Frontal cortex (tissue), 4 donors: ENCODE measurements at places on chromosomes 5 and 9. TPM values are rescaled to one million over a fixed set of nuclear protein-coding genes. Genes with fewer than 3 reads are reported as not detected.

GRCh38 chr5:123805300-123805699 is 293.3 kb downstream of the CSNK1G3 start:
- DNase-seq: no peak

GRCh38 chr9:32487981-32488380 is 38.0 kb downstream of the RIGI start:
- no peak for DNase-seq

- DNase-seq: no peak
Observed at GRCh38 chr9:132806306-132806705, 71.8 kb downstream of the AK8 start.

DNA sequence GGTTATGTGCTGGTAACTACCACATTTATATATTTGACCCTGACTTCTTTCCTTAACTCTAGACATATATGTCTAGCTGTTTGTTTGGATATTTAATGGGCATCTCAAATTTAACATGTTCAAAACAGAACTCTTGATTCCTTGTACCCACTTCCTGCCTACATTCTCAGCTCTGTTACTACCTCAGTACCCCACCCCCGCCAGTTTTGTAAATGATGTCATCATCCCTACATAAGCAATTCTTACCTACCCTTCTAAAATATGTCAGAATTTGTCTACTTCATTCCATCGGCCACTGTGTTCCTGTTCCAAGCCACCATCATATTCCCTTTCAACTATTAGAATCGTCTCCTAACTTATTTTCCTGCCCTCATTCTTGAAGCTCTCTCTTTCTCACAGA is 4.8 kb downstream of the RAD50 start:
- no peak for DNase-seq

DNA sequence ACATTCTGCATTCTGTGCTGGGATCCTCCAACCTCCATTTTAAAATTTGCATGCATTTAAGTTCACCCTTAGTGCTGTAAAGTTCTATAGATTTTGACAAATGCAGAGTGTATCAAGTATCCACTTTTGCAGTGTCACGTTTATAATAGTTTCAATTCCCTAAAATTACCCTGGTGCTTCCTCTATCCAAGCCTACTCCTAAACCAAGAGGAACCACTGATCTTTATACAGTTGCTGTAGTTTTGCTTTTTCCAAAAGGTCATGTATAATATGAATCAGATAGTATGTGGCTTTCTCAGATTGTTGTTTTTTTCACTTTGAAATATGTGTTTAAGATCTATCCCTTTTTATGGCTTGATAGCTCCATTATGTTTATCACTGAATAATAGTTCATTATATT is 468.4 kb upstream of the CDH6 start:
- no peak for DNase-seq

- no peak for DNase-seq
Observed at GRCh38 chr9:111443454-111443853, 40.7 kb downstream of the ECPAS start.

DNA sequence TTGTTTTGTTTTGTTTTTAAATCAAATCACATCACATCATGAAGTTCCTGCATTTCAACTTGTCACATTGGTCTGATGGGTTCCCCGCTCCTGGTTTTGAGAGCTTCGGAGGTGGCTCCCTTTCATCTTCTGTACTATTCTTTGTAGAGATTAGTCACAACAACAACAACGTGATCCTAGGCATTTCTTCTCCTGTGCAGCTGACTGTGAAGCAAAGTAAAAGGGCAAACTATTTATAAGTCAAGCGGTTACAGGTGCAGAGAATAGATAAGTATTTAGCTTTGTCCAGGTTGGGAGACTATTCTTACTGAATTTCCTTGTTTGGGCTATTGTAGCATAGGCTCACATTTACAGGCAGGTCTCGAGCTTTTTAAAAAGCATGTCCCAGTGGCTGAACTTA is 197.7 kb upstream of the CDKN2B start:
- DNase-seq: no peak

- no peak for DNase-seq
Observed at GRCh38 chr5:174825587-174825986, 101.2 kb downstream of the MSX2 start.

GRCh38 chr9:94973451-94973941 is 247.0 kb downstream of the AOPEP start:
- DNase-seq: no peak

DNA sequence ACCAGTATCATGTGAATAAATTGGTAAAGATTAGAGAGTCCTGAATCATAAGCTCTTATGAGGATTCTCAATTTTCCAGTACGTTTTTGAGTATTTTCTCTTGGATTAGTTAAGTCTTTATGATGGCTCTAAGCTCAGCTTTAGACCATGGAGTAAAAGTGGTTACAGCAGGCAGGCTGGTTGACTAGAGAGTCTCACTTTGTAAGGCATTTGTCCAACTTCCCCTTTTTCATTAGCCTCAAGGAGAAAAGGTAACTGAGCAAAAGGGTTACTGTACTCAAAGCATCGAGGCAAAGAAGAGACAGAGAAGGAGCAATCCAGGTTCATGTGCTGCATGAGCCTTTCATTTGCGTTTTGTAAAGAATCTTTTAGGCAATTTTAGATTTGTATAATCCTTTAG is 8.5 kb downstream of the NOP16 start:
- no peak for DNase-seq

DNA sequence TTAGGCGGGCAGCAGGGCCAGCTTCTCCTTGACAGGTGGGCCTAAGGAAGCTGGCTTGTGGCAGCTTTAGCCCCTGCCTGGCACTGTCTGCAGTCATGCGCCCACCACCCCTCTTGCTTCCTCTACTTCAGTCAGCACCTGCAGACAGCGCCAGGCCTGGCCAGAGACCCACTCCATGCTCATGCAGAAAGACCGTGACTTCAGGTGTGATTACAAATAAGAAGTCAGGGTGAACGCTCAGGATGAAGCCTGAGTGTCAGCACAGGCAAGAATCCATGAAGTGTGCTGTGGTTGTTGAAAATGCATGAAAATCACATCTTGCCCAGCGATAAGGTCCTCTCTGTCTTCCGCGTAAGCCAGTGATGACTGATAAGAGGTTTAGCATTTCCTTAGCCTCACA is 3.4 kb downstream of the CSF2 start:
- DNase-seq: no peak

DNA sequence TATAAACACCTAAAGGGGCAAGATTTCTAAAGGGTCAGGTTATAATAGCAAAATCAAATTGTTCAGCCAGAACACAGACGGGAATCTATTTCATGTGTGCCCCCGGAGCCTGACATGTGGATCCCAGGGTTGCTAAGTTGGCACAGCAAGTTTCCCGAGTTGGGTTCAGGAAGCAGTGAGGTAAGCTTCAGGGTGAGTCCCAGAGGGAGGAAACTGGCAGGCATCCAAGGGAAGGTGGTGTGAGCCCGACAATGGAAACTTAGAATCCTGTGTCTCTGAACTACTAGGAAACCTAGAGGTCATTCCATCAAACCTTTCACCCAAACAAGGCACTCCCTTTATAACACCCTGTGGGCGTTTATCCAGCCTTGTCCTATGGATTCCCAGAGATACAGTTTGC is 98.4 kb downstream of the ADRB2 start:
- DNase-seq: no peak

GRCh38 chr5:160382346-160382745 is 11.9 kb upstream of the C1QTNF2 start:
- no peak for DNase-seq

DNA sequence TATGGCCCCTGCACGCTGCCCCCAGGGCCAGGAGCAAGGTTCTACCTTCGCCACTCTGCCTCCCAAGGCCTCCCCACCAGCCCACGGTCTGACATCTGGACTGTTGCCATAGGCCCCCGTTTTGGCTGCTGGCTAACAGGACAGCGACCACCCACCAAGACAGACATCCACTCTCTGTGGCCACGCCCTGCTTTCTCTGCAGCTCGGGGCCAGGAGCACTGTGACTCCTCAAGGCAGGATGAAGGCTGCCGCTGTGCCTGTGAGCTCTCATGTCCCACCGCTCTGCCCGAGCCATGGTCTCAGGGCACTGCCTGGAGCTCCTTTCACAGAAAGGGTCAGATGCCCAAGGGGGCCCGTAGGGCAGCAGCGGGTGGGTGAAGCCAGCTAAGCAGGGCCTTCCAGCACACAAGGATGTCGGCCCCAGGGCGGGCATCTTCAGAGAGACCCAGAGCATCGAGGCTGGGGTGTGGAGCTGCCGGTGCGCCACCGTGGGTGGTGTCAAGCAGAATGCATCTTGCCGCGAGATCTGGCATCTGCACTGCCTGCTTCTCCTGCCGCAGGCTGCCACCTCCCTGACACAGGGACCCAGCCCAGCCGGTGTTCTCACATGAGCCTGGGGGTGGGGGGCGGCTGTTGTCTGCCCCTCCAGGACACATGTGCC is 92.2 kb upstream of the ADAMTS2 start:
- DNase-seq: no peak

DNA sequence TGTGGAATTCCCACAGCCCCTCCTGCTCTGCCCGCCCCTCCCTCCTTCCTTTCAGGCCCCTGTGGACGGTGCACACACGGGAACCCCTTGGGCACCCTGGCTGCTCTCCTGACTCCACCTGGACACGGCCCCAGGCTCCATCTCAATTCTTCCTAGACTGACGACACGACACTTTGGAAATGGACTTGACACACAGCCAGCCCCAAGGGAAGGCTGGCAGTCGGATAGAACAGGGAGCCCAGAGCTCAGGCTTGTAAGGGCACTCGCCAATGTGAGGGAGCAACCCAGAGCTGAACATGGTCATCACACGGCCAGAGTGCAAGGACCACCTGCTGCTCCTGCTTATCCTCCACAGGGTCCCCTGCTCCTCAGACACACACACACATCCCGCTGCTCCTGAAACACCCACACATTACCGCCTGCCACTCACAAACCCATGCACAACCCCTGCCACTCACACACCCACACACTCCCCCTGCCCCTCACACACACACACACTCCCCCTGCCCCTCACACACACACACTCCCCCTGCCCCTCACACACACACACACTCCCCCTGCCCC is 8.9 kb downstream of the SLC9A3 start:
- no peak for DNase-seq

DNA sequence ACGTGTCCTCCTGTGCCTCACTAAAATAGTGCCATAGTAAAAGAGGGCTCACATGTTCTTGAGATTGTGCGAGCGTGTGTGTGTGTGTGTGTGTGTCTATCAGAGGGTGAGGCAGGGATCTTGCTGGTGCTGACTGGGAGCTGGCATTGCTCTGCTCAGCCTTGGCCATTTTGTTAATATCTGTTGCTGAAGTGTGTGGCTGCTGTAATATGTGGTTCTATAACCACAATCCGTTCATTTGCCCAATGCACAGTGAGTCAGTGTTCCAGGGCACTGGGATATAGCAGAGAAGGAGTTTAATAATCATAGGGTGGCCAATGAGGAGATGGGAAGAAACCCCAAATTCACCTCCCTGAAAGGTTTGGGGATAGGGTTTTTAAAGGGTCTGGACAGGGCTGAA is 61.3 kb downstream of the RASGRF2 start:
- DNase-seq: no peak

GRCh38 chr5:1513326-1514026 is 10.3 kb downstream of the LPCAT1 start:
- DNase-seq: no peak

DNA sequence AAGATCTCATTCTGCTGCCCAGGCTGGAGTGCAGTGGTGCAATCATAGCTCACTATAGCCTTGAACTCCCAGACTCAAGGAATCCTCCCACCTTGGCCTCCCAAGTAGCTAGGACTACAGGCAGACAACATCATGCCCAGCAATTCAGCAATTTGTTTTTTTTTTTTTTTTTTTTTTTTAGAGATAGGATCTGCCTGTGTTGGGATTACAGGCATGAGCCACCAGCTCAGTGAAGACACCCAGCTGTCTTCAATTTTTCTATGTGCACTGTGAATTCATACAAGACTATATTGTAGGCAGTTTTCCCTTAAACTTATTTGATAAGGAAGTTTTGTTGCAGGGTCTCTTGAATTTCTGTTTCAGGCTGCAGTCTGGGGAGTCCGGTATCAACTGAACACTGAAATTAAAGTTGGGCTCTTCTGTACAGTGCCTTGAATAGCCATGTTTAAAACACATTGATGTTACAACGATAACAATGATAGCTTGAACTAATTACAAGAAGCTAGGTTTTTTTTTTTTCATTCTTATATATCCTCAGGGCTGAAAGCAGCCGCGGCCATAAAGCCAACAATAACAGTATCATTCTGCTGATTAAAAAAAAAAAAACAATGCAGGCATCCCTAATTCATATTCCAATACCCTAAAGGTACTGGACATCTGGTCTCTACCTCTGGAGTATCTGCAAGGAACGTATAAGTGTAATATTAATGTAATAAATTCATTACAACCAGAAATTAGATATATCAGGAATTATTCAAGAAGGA is 63.5 kb downstream of the MPDZ start:
- no peak for DNase-seq

DNA sequence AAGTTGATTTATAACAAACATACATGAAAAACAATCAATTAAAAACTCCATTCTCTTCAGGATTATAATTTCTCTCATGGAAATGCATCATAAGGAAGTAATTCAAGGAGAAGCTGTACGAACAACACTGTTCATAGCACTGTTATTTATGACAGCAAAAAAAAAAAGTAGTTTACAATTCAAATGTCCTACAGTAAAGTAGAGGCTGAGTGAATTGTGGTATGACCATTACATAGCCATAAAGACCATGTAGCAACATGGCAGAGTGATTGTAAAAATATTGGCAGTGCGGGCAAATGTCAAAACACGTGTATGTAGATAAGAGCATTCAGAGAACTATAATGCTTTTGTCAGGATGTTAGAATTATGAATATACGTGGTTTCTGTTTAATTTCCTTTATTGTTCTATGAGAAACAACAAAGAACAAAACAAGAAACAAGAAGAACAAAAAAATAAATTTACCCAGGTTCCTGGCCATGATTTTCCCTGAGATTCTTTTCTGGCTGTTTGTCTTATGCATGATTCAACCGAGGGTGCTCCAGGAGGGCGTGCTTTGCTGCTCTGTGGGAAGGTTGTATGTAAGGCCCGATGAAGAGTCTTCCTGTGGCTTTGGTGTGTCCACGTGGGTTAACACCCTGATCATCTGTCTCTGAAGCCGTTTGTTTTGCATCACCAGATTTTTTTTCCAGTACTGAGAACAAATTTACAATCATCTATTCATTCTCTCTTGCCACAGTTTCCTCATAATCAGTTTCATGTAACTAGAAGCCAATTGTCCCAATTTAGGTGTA is 28.8 kb downstream of the GCNT4 start:
- no peak for DNase-seq

GRCh38 chr9:107948601-107949000 is 459.0 kb upstream of the KLF4 start:
- DNase-seq: no peak

GRCh38 chr5:40278881-40279280 is 400.8 kb upstream of the PTGER4 start:
- no peak for DNase-seq

PDCD1LG2 gene
- 0.41 TPM for total RNA-seq

SPTLC1 gene
- total RNA-seq: 81.9 TPM

KLF4 gene
- total RNA-seq: 2.0 TPM

MYOT gene
- not detected for total RNA-seq

RUSC2 gene
- 50.5 TPM for total RNA-seq

ISL1 gene
- 2.4 TPM for total RNA-seq

MAML1 gene
- total RNA-seq: 7.3 TPM

EGR1 gene
- 0.82 TPM for total RNA-seq

PCDHGA12 gene
- total RNA-seq: 3.7 TPM

CNTFR gene
- total RNA-seq: 9.8 TPM
